ENCODE measurements at places on chromosomes 6 and 20. TPM values are rescaled to one million over a fixed set of nuclear protein-coding genes. Genes with fewer than 3 reads are reported as not detected.

- no peak within 1 kb of the TSS for H3K4me3 ChIP-seq
- no peaks in the 10 kb centered on the region for H3K36me3 ChIP-seq
- no peaks in the 10 kb centered on the region for H3K4me1 ChIP-seq
- DNase-seq: no peak
- H3K27ac ChIP-seq: no peak within 1 kb of the TSS
- no peaks in the 10 kb centered on the region for H3K27me3 ChIP-seq
These were observed at the start of gene SIGLEC1 for GRCh38 chr20:3712279-3712873. Gene SIGLEC1 (minus strand): TSS chr20:3712600. CDS start chr20:3707128, 5,472 bp downstream.

- no peaks in the 10 kb centered on the region for H3K4me1 ChIP-seq
- no peaks in the 10 kb centered on the region for H3K36me3 ChIP-seq
- no peak overlapping the region for H3K27ac ChIP-seq
- DNase-seq: no peak
- peaks cover 21% of the 10 kb centered on the region for H3K27me3 ChIP-seq
- H3K4me3 ChIP-seq: no peak overlapping the region
These were observed 59.7 kb downstream of the YTHDF1 start for GRCh38 chr20:63156221-63156671.

The NRSN1 gene
- not detected for total RNA-seq

DNA sequence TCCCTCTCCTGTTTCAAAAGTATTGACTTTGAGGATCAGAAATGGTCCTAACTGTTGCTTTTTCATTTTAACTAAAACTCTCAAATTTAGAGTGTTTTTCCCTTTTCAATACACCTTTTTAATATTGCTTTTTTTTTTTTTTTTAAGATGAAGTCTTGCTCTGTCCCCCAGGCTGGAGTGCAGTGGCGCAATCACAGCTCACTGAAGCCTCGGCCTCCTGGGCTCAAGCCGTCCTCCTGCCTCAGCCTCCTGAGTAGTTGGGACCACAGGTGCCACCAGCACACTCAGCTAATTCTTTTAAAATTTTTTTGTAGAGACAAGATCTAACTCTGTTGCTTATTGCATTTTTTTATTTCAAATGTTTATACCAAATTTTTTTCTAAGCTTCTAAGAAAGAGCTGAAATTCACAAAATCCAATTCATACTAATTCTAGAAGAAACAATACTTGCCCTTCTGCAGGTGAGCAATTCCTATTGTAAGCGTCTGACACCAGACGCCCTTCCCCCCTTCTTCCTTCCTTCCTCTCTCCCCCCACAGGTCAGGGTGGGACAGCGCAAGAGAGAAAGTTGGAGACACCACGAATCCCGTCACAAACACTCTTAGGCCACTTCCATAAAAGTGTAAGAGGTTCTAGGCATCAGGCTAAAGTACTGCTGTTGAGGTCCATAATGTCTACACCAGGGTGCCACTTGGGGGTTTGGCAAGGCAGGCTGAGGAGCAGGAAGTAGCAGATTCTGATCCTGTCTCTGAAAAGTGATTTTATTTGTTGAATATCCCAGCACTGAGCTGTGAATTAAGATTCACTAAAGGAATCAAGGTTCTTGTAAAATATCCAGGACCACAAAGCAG, 12.8 kb downstream of the DLL1 start:
- H3K27me3 ChIP-seq: no peaks in the 10 kb centered on the region
- no peak overlapping the region for H3K4me3 ChIP-seq
- peaks cover 6% of the 10 kb centered on the region for H3K36me3 ChIP-seq
- DNase-seq: no peak

DNA sequence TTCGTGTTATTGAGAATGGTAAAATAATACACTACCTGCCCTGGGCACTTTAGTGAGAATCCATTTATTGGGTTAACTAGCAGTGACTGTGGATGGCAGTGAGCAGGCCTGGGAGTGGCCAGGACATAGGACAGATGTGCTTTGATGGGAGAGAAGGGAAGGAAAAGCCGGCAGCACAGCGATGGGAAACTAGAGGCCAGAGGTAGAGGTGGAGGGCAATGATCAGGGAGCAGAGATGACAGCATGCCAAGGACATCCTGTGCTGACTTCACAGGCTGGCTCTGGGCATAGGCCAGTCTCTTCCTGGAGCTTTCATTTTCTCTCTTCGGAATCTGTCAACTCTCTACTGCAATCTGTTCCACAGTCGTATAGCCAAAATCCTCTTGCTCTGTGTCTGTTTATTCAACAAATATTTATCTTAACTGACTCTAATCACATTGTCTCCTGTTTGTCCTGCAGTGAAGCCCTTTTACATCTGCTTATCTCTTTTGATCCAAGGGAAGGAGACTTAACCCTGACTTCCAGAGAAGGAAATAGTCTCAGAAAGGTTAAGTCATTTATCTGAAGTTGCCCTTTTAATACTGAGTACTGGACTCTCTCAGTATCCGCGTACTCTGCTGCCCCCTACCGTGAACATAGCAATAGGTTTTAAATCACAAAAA, 18.4 kb upstream of the MMP24 start:
- DNase-seq: peak; percentile 82
- peak overlapping the region; percentile 78 for H3K27ac ChIP-seq
- H3K27me3 ChIP-seq: no peaks in the 10 kb centered on the region
- H3K36me3 ChIP-seq: no peaks in the 10 kb centered on the region
- no peak overlapping the region for H3K4me3 ChIP-seq
